ENCODE measurements at places on chromosomes 2 and 18. TPM values are rescaled to one million over a fixed set of nuclear protein-coding genes. Genes with fewer than 3 reads are reported as not detected.

DNA sequence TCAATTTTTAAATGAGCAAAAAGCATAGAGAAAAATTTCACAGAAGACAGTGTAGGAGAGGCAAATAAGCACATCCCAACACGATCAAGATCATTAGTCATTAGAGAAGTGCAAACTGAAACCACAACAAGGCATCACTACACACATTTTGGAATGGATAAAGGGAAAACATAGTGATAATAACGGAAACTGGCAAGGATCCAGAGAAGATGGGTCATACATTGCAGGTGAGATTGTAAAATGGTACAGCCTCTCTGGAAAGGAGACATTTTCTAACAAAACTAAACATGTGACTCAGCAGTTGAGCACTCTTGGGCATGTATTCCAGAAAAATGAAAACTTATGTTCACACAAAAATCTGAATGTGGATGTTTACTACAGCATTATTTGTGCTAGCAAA lies 98.3 kb upstream of the TMEM17 start:
- no peaks in the 10 kb centered on the region for H3K27me3 ChIP-seq
- no peaks in the 10 kb centered on the region for H3K4me1 ChIP-seq
- no peak overlapping the region for H3K27ac ChIP-seq
- no peak overlapping the region for H3K4me3 ChIP-seq

ERMN gene
- 0.32 TPM for total RNA-seq

CNGA3 gene
- total RNA-seq: 0.17 TPM

DNA sequence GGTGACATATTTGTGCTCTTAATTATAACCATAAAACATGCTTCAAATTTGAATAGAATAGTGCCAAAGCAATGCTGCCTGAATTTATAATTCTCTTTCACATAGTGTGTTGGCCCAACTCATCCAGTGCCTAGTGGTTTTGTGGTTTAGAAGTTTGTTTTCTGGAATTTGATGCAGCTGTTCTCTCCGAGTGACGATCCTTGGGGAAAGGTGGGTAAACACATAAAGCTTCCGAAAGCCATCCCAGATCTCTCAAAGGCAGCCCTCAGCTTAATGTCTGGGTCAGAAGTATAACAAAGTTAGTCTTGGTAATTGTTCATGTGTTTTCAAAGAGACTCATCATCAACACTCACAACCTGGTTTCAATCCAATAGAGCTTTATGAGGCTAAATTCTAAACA lies 235.6 kb upstream of the CDH2 start:
- no peaks in the 10 kb centered on the region for H3K27me3 ChIP-seq
- no peak overlapping the region for H3K4me3 ChIP-seq
- no peak overlapping the region for H3K27ac ChIP-seq
- DNase-seq: no peak
- no peaks in the 10 kb centered on the region for H3K36me3 ChIP-seq
- H3K4me1 ChIP-seq: no peaks in the 10 kb centered on the region

- H3K4me1 ChIP-seq: peaks cover 51% of the 10 kb centered on the region
- no peaks in the 10 kb centered on the region for H3K27me3 ChIP-seq
- DNase-seq: no peak
- no peaks in the 10 kb centered on the region for H3K36me3 ChIP-seq
- no peak overlapping the region for H3K27ac ChIP-seq
Observed at GRCh38 chr18:75218065-75218923, 7.7 kb downstream of the TSHZ1 start.

SLC25A12 gene
- 11.5 TPM for total RNA-seq

CD28 gene
- total RNA-seq: 2.5 TPM

GRCh38 chr2:12988279-12988678 lies 271.5 kb downstream of the TRIB2 start:
- H3K36me3 ChIP-seq: no peaks in the 10 kb centered on the region
- no peaks in the 10 kb centered on the region for H3K4me1 ChIP-seq
- no peaks in the 10 kb centered on the region for H3K27me3 ChIP-seq
- no peak for DNase-seq

- H3K4me3 ChIP-seq: no peak overlapping the region
- no peaks in the 10 kb centered on the region for H3K27me3 ChIP-seq
- DNase-seq: no peak
- H3K36me3 ChIP-seq: no peaks in the 10 kb centered on the region
- no peak overlapping the region for H3K27ac ChIP-seq
Observed at GRCh38 chr2:60840880-60841279, 40.5 kb upstream of the REL start.

GRCh38 chr2:97727296-97727695 lies 13.9 kb downstream of the ZAP70 start:
- no peaks in the 10 kb centered on the region for H3K4me1 ChIP-seq
- peaks cover 7% of the 10 kb centered on the region for H3K27me3 ChIP-seq
- no peaks in the 10 kb centered on the region for H3K36me3 ChIP-seq
- H3K4me3 ChIP-seq: no peak overlapping the region
- peak; percentile 32 for DNase-seq

DNA sequence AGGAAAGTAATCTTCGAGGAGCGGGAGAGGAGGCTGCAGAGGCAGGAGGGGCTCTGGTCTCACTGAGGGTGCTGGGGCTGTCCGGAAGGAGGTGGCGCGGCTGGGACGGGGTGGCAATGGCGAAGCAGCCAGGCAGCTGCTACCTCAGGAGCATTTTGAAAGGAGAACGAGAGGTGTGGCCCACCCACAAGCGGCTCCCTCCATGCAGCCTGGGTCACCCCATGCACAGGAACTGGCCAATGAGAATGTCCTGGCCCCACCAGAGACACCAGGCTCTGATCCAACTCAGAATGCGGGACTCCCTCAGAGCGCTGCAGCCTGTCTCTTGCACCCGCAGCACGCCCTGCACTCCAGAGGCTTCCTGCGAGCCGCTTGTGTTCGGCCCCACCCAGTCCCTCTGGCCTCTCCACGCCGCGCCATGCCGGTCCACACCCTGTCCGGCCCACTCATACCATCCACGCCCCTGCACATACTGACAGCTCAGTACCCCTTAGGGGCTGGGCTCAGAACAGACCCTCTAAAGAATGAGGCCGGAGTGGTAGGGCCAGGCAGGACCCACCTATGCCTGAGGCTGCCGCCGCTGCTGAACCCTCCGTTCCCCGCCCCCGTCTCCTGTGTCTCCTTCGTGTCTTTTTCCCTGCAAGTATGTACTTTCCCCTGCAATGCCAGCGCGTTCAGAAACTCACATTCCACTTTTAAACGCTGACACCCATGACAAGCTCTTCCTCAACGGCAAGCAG lies 6.4 kb upstream of the BOK start:
- peaks cover 35% of the 10 kb centered on the region for H3K4me1 ChIP-seq
- peak overlapping the region; percentile 30 for H3K4me3 ChIP-seq
- no peak overlapping the region for H3K27ac ChIP-seq
- no peaks in the 10 kb centered on the region for H3K36me3 ChIP-seq
- DNase-seq: no peak

DNA sequence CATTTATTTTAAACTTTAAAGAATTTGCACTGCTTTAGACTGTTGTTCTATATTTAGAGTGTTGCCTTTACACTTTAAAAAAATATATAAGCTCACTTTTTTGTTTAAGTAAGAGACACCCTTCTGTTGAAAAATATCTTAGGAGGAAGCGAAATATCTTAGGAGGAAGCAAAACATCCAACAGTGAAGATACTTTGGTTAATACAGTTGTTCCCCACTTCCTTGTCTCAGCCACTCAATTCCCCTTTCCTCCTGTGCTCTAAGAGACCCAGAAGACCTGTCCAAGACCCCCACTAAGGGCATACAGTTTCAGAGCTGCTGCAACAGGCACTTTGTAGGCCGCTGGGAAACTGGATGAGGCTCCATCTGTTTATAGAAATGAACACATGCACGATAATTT lies 5.7 kb downstream of the SERPINB8 start:
- no peaks in the 10 kb centered on the region for H3K27me3 ChIP-seq
- H3K36me3 ChIP-seq: no peaks in the 10 kb centered on the region
- H3K4me3 ChIP-seq: no peak overlapping the region
- DNase-seq: no peak

DNA sequence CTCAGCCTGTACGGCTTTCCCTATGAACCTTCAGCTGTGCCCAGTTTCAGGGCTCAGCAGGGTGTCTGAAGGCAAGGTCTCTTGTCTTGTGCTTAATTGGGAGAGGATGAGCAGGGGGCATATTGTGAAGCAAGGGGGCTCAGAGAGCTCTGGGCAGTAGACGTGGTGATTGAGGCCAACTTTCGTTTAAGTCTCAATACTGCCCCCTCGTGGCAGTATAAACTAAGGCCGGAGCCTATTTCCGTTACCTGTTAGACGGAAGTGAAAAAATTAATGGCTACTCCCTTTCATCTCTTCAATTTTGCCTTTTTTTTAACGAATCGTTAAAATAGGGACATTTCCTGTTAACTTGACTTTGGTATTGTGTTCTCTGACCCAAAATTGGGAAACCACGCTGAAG lies 193.4 kb downstream of the TDRD15 start:
- no peak overlapping the region for H3K27ac ChIP-seq
- H3K36me3 ChIP-seq: no peaks in the 10 kb centered on the region
- no peaks in the 10 kb centered on the region for H3K4me1 ChIP-seq
- H3K4me3 ChIP-seq: no peak overlapping the region
- no peaks in the 10 kb centered on the region for H3K27me3 ChIP-seq

ABCG8 gene
- total RNA-seq: not detected

GRCh38 chr2:3128786-3129185 lies 248.8 kb downstream of the EIPR1 start:
- H3K4me3 ChIP-seq: no peak overlapping the region
- no peaks in the 10 kb centered on the region for H3K27me3 ChIP-seq
- H3K27ac ChIP-seq: no peak overlapping the region
- H3K4me1 ChIP-seq: no peaks in the 10 kb centered on the region
- peak; percentile 21 for DNase-seq

DNA sequence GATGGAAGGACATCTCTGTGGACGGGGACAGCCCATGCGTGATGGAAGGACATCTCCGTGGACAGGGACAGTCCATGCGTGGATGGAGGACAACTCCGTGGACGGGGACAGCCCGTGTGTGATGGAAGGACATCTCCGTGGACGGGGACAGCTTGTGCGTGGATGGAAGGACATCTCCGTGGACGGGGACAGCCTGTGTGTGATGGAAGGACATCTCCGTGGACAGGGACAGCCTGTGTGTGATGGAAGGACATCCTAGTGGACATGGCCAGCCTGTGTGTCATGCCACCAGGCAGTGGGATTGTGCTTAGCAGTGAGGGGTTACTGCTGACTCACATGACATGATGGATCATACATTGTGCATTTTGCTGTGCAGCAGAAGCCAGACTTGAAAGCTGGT lies 30.0 kb upstream of the NFATC1 start:
- no peaks in the 10 kb centered on the region for H3K27me3 ChIP-seq
- H3K27ac ChIP-seq: no peak overlapping the region
- no peak for DNase-seq
- H3K4me1 ChIP-seq: no peaks in the 10 kb centered on the region
- H3K4me3 ChIP-seq: no peak overlapping the region

DNA sequence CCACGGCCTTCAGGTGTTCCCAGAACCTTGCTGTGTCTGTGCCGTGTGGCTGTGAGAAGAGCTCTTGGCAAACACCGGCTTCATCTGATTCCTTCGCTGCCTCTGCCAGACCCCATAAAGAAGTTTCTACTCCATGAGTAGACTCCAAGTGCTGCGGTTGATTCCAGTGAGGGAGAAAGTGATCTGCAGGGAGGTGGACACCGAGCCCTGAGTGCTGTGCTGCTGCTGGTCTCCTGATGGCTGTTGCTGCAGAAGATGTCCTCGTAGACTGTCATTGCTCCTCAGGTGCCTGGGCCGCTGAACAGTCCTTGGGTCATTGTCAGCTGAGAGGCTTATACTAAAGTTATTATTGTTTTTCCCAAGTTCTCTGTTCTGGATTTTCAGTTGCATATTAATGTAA lies 19.6 kb downstream of the ASB1 start:
- no peak overlapping the region for H3K27ac ChIP-seq
- H3K27me3 ChIP-seq: no peaks in the 10 kb centered on the region
- H3K4me3 ChIP-seq: no peak overlapping the region
- peaks cover 57% of the 10 kb centered on the region for H3K36me3 ChIP-seq
- peaks cover 16% of the 10 kb centered on the region for H3K4me1 ChIP-seq

- H3K4me3 ChIP-seq: no peak overlapping the region
- H3K27me3 ChIP-seq: no peaks in the 10 kb centered on the region
- H3K4me1 ChIP-seq: no peaks in the 10 kb centered on the region
- no peak overlapping the region for H3K27ac ChIP-seq
Observed at GRCh38 chr2:128505575-128506526, 187.2 kb upstream of the HS6ST1 start.

DNA sequence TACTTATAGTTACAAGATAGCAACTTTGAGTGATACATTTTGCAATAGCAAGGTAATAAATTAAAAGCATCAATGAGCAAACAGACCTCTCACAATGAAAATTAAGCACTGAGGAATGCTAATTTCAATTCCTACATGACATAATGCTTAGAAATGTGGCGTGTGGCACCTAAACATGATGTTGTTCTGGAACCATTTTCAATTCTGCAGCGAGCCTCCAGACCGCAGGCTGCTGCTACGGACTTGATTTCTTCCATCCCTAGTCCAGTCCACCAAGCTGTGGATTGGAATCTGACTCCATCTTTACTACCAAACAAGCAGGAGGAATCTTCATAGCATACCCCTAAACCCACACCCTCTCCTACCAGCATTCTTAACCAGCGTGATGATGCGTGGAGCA lies 58.7 kb upstream of the ZNF397 start:
- H3K27ac ChIP-seq: no peak overlapping the region
- no peak overlapping the region for H3K4me3 ChIP-seq
- H3K27me3 ChIP-seq: no peaks in the 10 kb centered on the region

INPP5D gene
- 33.3 TPM for total RNA-seq

- H3K4me1 ChIP-seq: no peaks in the 10 kb centered on the region
- no peak overlapping the region for H3K4me3 ChIP-seq
- H3K27ac ChIP-seq: no peak overlapping the region
- no peaks in the 10 kb centered on the region for H3K27me3 ChIP-seq
Observed at GRCh38 chr18:53191634-53192033, 851.6 kb downstream of the DCC start.

DNA sequence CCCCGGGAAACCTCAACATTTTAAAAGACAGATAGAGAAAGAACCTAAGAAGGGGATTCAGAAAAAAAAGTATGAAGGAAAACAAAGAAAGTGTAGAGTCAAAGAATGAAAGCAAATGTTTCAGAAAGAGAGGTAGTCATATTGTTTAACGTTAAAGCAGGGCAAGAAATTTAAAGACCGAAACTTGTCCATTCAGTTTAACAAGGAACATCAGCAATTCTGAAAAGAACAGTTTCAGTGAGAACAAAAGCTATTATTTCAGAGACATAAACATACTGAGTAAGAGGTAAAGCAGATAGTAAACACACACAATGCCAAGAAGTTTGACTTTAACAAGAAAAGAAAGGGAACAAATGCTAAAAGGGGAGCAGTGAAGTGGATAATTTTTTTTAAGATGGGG lies 41.1 kb downstream of the MBD2 start:
- DNase-seq: no peak
- no peaks in the 10 kb centered on the region for H3K4me1 ChIP-seq
- peaks cover 38% of the 10 kb centered on the region for H3K36me3 ChIP-seq
- no peak overlapping the region for H3K4me3 ChIP-seq
- no peaks in the 10 kb centered on the region for H3K27me3 ChIP-seq
